ENCODE measurements at places on chromosomes 4 and X. TPM values are rescaled to one million over a fixed set of nuclear protein-coding genes. Genes with fewer than 3 reads are reported as not detected.

GRCh38 chr4:175807547-175807946, 4.5 kb downstream of the GPM6A start:
- H3K4me3 ChIP-seq = no peak overlapping the region
- H3K4me1 ChIP-seq = no peaks in the 10 kb centered on the region
- H3K27ac ChIP-seq = no peak overlapping the region

GRCh38 chr4:174324725-174325124, 41.0 kb downstream of the CEP44 start:
- no peak overlapping the region for H3K27ac ChIP-seq
- H3K4me1 ChIP-seq = no peaks in the 10 kb centered on the region
- no peak for DNase-seq
- no peaks in the 10 kb centered on the region for H3K36me3 ChIP-seq

DNA sequence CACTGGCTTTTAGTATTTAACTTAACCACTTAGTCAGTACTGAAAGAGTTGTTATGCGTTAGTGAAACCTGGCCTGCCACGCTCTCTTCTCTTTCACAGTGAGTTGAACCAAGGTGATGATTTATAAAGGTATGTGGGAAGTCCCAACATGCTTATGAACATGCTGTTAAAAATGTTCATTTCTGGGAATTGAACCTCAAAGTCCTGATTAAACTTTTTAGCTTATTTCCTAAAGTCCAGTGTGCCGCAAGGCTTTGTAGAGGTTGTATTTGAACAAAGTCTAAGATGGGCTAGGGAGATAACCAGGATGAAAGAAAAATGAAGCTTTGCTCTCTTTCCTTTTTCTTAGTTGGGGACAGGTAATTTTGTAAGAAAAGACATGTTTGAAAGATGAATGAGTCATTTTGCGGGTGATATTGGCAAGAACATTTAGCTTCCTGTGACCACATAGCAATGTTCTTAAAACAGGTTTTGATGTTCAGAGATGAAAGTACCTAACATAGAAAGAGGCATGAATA, 270.3 kb downstream of the DTHD1 start:
- H3K4me3 ChIP-seq = no peak overlapping the region
- H3K4me1 ChIP-seq = no peaks in the 10 kb centered on the region
- H3K36me3 ChIP-seq = no peaks in the 10 kb centered on the region
- H3K27me3 ChIP-seq = no peaks in the 10 kb centered on the region
- H3K27ac ChIP-seq = no peak overlapping the region

SRPX2 gene
- total RNA-seq = 1.2 TPM

DNA sequence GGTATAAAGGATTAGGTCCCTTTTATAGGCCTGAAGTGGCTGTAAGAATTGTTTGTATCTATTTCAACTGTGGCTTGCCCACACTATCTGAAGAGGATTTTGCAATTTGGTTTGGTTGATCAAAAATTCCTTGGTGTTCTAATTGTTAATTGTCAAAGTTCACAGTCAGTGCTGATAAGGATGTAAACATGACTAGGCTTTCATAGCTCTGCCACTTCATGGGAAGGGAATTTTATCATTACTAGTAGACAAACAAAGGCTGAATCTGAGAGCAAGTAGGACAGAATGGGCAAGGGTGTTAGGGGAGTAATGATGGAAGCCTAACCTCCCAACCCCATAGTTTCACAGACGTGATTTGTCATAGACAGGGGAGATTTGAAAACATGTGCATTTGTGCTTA, 1131.7 kb downstream of the SH3BGRL start:
- H3K27me3 ChIP-seq = no peaks in the 10 kb centered on the region
- H3K36me3 ChIP-seq = no peaks in the 10 kb centered on the region
- no peak for DNase-seq
- no peaks in the 10 kb centered on the region for H3K4me1 ChIP-seq
- H3K27ac ChIP-seq = no peak overlapping the region

PITX2 gene
- 0.44 TPM for total RNA-seq

CFAP299 gene
- total RNA-seq = not detected

STAP1 gene
- total RNA-seq = not detected

GRCh38 chrX:111114806-111115205, 18.8 kb downstream of the PAK3 start:
- no peak overlapping the region for H3K27ac ChIP-seq
- no peaks in the 10 kb centered on the region for H3K27me3 ChIP-seq
- DNase-seq = no peak
- no peaks in the 10 kb centered on the region for H3K36me3 ChIP-seq
- H3K4me3 ChIP-seq = no peak overlapping the region

RHOXF1 gene
- total RNA-seq = 0.41 TPM

CCDC149 gene
- 3.6 TPM for total RNA-seq

GRCh38 chrX:13357925-13358324, 38.1 kb upstream of the ATXN3L start:
- no peaks in the 10 kb centered on the region for H3K4me1 ChIP-seq
- H3K36me3 ChIP-seq = no peaks in the 10 kb centered on the region
- DNase-seq = no peak
- no peak overlapping the region for H3K27ac ChIP-seq

DNA sequence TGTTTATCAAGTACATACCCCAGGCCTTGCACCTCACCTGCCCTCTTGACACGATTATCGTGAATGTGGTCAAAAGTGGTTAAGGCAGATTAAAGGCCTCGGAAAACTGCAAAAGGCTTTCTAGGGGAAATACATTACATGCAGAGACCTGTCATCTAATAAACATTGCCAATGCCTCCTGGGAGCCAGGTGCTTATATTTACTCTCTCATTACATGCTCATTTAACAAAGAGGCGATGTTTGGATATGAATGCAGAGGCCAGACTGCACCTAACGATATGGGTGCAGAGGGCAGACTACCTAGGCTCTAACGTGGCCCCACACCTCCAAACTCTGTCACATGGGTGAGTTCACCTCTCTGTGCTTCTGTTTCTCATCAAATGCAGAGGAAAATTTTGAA, 14.5 kb downstream of the CRMP1 start:
- DNase-seq = no peak
- H3K4me1 ChIP-seq = no peaks in the 10 kb centered on the region
- no peak overlapping the region for H3K4me3 ChIP-seq
- no peaks in the 10 kb centered on the region for H3K36me3 ChIP-seq
- peaks cover 4% of the 10 kb centered on the region for H3K27me3 ChIP-seq
- no peak overlapping the region for H3K27ac ChIP-seq

DNA sequence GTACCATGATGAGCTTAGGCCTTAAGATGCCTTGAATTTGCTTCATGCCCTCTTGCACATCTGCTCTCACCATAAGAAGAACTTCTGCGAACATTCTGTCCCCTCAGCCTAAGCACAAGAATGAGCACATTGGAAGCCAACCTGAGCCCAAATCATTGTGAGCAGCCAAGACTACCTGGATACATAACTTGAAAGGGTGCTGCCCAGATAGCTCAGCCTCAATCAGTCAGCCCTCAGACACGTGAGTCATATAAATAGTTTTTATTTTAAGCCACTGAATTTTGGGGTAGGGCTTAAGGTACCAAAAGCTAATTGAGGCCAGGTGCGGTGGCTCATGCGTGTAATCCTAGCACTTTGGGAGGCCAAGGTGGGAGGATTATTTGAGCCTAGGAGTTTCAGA, 27.5 kb upstream of the BBS12 start:
- no peaks in the 10 kb centered on the region for H3K4me1 ChIP-seq
- no peaks in the 10 kb centered on the region for H3K36me3 ChIP-seq

DNA sequence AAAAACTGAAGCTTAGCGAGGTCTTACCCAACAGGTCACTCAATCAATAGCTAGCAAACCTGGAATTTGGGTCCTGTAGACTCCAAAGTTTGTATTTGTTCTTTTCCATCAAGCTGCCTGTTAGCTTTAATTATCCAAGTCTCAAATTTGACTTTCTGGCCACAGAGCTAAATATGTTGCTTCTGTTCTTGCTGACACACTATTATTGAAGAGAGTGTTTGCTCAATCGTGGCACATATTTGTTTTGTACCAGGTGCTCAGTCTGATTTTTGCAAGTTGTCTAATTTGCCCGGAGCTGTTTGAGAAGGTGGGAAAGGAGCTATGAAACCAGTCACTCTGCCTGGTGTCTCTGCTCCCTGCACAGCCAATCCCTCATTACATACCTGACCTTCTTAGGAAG, 41.7 kb upstream of the FRMD7 start:
- no peak for DNase-seq
- no peaks in the 10 kb centered on the region for H3K4me1 ChIP-seq
- no peaks in the 10 kb centered on the region for H3K27me3 ChIP-seq
- H3K36me3 ChIP-seq = no peaks in the 10 kb centered on the region
